Karpas-422 (cell line): ENCODE measurements at places on chromosomes 2 and 18.

- H3K4me3 ChIP-seq: no peak overlapping the region
- no peaks in the 10 kb centered on the region for H3K36me3 ChIP-seq
- H3K4me1 ChIP-seq: no peaks in the 10 kb centered on the region
- H3K27ac ChIP-seq: no peak overlapping the region
- no peaks in the 10 kb centered on the region for H3K27me3 ChIP-seq
Measured at GRCh38 chr18:48615566-48616401, 77.0 kb downstream of the CTIF start.

DNA sequence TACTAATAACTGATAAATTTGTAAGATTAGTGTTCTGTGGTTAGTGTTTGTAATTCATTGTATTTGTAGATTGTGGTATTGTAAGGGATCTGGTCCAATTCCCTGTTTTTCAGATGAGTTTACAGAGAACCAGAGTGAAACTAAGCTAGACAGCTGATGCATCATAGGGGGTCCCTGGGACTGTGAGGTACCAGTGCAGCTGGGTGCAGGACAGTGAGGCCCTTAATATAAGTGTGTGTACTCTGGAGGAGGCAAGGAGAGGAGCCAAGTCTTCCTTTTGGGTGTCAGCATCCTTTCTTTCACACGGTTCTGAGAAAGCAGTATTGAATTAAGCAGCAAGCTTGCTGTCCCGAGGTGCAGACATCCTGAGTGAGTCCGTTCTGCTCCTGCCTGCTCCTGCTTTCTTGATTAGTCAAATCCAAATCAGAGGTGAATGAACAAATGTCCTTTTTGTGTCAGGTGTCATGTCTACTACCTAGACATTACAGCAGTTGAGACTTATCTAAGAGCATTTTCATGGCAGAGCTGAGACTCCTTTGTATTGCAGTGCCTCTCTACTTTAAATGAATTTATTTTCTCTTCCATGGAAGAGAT lies 194.9 kb downstream of the MCFD2 start:
- H3K36me3 ChIP-seq: no peaks in the 10 kb centered on the region
- no peaks in the 10 kb centered on the region for H3K4me1 ChIP-seq
- no peak overlapping the region for H3K4me3 ChIP-seq
- no peaks in the 10 kb centered on the region for H3K27me3 ChIP-seq

DNA sequence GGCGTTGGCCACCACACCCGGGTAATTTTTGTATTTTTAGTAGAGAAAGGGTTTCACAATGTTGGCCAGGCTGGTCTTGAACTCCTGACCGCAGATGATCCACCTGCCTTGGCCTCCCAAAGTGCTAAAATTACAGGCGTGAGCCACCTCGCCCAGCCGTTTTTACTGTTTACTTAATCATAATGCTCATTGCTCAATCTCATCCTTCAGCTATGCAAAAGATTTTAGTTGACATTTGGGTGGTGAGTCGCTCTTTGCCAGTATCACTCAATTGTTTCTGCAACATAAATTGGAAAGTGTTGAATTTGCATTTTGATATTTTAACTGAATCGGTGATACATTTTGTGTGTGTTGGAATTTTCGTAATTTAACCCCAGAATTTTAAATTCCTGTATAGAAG lies 7.8 kb upstream of the ZNF532 start:
- no peak overlapping the region for H3K27ac ChIP-seq
- H3K4me3 ChIP-seq: no peak overlapping the region
- H3K27me3 ChIP-seq: no peaks in the 10 kb centered on the region

GRCh38 chr18:26287644-26288043 lies 61.4 kb downstream of the TAF4B start:
- peak overlapping the region; percentile 5; the same call in 1 of the 2 replicates for H3K27ac ChIP-seq
- no peak for DNase-seq
- H3K27me3 ChIP-seq: no peaks in the 10 kb centered on the region
- peaks cover 29% of the 10 kb centered on the region for H3K4me1 ChIP-seq
- H3K36me3 ChIP-seq: peaks cover 49% of the 10 kb centered on the region

DNA sequence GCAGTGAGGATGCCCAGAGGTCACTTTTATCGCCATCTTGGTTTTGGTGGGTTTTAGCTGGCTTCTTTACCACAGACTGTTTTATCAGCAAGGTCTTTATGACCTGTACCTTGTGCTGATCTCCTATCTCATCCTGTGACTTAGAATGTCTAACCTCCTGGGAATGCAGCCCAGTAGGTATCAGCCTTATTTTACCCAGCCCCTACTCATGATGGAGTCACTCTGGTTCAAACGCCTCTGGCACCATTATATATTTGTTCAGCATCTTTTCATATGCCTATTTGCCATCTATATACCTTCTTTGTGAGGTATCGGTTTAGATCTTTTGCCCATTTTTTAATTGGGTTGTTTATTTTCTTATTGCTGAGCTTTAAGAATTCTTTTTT lies 7.2 kb upstream of the CCNT2 start:
- no peaks in the 10 kb centered on the region for H3K27me3 ChIP-seq
- H3K27ac ChIP-seq: no peak overlapping the region
- DNase-seq: no peak
- no peak overlapping the region for H3K4me3 ChIP-seq
- no peaks in the 10 kb centered on the region for H3K36me3 ChIP-seq

- H3K27me3 ChIP-seq: peaks cover 2% of the 10 kb centered on the region; the same call in 1 of the 2 replicates
- no peak overlapping the region for H3K4me3 ChIP-seq
- no peaks in the 10 kb centered on the region; the same call in 1 of the 2 replicates for H3K4me1 ChIP-seq
- peak; percentile 91 for DNase-seq
- H3K36me3 ChIP-seq: no peaks in the 10 kb centered on the region
Measured at GRCh38 chr18:77650799-77651385, 401.2 kb downstream of the GALR1 start.

- H3K27me3 ChIP-seq: no peaks in the 10 kb centered on the region; the same call in 1 of the 2 replicates
- no peaks in the 10 kb centered on the region for H3K4me1 ChIP-seq
- no peak for DNase-seq
- H3K27ac ChIP-seq: no peak overlapping the region
- H3K4me3 ChIP-seq: no peak overlapping the region
- H3K36me3 ChIP-seq: no peaks in the 10 kb centered on the region
Measured at GRCh38 chr2:240205772-240206171, 65.3 kb upstream of the OTOS start.

GRCh38 chr2:205089958-205090357 lies 544.7 kb downstream of the PARD3B start:
- H3K27ac ChIP-seq: no peak overlapping the region
- DNase-seq: no peak
- H3K36me3 ChIP-seq: no peaks in the 10 kb centered on the region
- H3K4me3 ChIP-seq: no peak overlapping the region
- no peaks in the 10 kb centered on the region for H3K4me1 ChIP-seq
- no peaks in the 10 kb centered on the region for H3K27me3 ChIP-seq

DNA sequence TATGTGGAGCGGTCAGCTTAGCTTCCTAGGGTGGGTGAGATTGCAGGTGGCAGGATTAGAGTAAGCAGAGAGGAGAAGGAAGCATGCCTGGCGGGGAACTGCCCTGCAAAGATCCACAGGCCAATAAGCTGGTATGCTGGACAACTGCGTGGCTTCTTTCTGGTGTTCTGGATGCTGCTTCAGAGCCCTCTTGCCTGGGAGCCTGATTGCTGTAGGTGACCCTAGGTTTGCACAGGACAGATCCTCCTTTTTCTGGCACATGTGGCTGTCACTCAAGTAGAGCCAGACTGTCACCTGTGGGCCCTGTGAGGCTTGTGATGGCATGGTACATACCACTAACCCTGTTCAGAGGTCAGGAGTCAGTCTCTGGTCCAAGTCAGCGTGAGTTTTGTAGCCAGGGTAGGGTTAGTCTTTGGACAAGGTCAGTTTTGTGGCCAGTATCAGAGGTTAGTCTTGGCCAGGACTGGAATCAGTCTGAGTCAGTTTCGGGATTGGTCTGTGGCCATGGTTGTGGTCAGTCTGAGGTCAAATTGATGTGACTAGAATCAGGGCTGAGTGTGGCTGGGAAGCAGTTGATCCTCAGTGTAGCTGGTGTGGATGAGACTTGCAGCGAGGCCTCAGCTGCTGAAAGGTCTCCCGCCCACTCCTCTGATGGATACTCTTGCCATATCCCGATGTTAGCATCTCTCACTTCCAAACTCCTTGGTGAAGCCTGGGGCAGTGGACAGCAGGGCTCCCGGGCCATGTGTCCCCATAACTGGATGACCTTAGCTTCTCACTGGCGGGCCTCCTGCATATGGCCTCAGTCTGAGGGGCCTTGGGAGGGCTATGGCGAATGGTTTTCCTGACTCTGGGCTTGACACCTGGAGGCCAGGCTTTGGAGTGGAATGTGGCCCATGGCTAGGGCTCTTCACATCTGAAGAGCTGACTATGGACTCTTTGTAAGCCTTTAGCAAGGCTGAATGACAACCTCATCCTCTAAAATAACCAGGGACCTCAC lies 260.5 kb downstream of the DYSF start:
- H3K27me3 ChIP-seq: no peaks in the 10 kb centered on the region; the same call in 1 of the 2 replicates
- no peaks in the 10 kb centered on the region for H3K4me1 ChIP-seq
- no peak overlapping the region for H3K4me3 ChIP-seq
- no peaks in the 10 kb centered on the region for H3K36me3 ChIP-seq
- no peak for DNase-seq
- H3K27ac ChIP-seq: no peak overlapping the region

- no peak overlapping the region for H3K27ac ChIP-seq
- H3K4me3 ChIP-seq: no peak overlapping the region
- no peaks in the 10 kb centered on the region for H3K4me1 ChIP-seq
- H3K36me3 ChIP-seq: no peaks in the 10 kb centered on the region
- H3K27me3 ChIP-seq: no peaks in the 10 kb centered on the region
Measured at GRCh38 chr2:18049325-18049724, 170.9 kb downstream of the KCNS3 start.

GRCh38 chr2:81396417-81397019 lies 1092.0 kb upstream of the LRRTM1 start:
- no peak overlapping the region for H3K4me3 ChIP-seq
- no peak overlapping the region for H3K27ac ChIP-seq
- H3K27me3 ChIP-seq: no peaks in the 10 kb centered on the region

DNA sequence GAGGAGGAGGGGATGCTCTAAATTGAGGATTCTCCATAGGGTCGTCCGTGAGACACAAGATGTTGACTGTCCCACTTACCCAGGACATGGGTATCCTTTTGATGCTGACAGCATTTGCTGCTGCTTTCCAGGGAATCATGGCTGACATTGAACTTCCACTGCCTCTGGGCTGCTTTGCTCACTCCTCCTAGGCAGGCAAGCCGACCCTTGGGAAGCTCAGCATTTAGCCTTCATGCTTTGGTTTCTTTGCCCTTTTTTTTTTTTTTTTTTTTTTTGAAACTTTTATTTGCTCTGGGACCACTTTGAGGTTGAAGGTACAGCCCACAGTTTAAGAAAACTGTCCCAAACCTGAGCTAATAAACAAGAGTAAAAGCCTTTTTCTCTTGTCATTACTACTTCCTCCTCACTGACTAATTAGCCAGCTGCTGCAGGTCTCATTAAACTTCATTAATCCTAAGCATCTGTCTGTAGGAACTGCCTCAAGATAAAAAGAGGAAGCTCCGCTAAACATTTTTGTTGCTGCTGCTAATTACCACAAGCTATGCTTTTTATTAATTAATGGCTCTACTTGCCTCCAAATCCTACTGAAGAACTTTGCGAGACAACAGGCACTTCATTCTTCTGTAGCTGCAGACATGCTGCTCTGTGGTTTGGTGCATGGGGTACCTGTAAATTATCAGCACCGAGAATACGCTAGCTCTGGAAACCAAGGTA lies 125.4 kb downstream of the SPTBN1 start:
- peaks cover 58% of the 10 kb centered on the region for H3K4me1 ChIP-seq
- no peaks in the 10 kb centered on the region for H3K36me3 ChIP-seq
- DNase-seq: peak; percentile 92
- peak overlapping the region; percentile 83 for H3K27ac ChIP-seq
- no peaks in the 10 kb centered on the region for H3K27me3 ChIP-seq

DNA sequence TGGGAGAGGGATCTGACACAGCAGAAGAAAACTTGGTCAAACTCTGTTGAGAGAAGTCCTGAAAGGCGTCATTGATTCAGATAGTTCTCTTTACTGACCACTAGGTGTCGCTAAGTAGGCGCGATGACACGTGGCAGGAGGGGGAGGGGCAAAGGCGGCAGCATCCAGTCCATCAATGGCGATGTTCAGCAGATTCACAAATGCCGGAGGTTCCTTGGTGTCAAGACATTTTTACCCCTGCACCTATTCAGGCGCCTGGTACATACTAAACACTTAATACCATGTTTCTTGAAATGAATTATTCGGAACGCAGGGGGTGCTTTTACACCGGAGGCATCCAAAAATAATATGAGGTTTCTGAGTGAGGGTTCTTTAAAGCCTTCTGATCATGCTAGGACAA lies 3.0 kb upstream of the PLEK start:
- no peaks in the 10 kb centered on the region; the same call in 1 of the 2 replicates for H3K36me3 ChIP-seq
- peak overlapping the region; percentile 96 for H3K27ac ChIP-seq
- no peaks in the 10 kb centered on the region for H3K27me3 ChIP-seq
- peak; percentile 97 for DNase-seq

DNA sequence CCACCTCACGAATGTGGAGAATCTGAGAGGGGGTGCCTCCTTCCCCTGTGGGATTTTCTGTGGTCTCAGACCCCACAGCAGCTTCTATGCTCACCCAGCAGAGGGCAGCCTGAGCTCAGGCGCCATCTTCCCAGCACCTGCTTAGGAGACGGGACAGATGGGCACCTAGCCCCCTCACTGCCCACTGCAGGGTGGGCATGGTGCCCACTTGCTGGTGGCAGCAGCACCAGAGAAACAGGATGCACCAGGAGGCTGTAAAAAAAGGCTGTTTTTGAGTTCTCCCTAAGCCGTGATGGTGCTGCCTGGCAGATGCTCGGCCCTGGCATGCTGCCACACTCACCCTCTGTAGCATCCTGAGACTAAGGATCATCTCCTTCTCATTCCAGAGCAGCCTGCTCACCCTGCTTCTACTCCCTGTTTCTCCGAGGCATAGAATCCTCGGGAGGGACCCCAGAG lies 19.1 kb upstream of the SLC20A1 start:
- H3K4me3 ChIP-seq: peak overlapping the region; percentile 43; the same call in 1 of the 2 replicates
- peak; percentile 79 for DNase-seq
- H3K4me1 ChIP-seq: peaks cover 9% of the 10 kb centered on the region

DNA sequence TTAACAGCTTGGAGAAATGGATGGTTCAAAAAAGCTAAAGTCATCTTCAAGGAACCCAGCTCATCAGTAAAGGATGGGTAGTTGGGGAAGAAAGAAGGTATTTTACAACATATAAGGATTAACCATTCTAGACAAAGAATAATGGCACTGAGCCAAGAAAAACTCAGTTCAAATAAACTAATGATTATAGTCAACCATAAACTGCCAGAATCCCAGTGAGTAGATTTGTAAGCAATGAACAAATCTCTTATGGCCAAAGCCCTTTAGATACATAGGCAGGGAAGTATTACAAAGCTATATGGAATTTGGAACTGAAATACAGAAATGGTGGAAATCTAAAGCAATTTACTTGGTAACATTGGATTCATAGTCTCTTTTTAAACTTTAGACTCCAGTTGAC lies 92.4 kb upstream of the ZFP36L2 start:
- no peak overlapping the region for H3K4me3 ChIP-seq
- no peak for DNase-seq
- no peaks in the 10 kb centered on the region for H3K36me3 ChIP-seq
- H3K27me3 ChIP-seq: no peaks in the 10 kb centered on the region
- H3K4me1 ChIP-seq: no peaks in the 10 kb centered on the region
- no peak overlapping the region for H3K27ac ChIP-seq

DNA sequence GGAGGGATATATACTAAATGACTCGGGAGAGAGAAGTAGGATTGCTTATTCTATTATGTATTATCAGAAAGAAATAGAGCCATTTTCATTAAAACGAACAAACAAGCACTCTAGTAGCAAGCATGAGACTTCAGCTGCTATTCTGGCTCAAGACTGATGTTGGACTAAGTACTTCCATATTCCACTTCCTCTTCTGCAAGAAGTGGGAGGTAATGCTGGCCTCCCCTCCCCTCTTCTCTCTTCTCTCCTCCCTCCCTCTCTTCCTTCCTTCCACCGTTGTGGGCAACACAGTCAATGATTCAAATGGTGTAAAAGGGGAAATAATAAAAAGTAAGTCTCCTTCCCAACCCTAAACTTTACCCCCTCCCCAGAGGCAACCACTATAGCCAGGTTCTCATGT lies 62.6 kb downstream of the EMX1 start:
- H3K27me3 ChIP-seq: peaks cover 3% of the 10 kb centered on the region; the same call in 1 of the 2 replicates
- no peak overlapping the region for H3K27ac ChIP-seq
- H3K4me1 ChIP-seq: peaks cover 5% of the 10 kb centered on the region; the same call in 1 of the 2 replicates
- peak; percentile 64 for DNase-seq
- H3K36me3 ChIP-seq: no peaks in the 10 kb centered on the region
- H3K4me3 ChIP-seq: no peak overlapping the region
